ENCODE measurements at places on chromosomes 6 and 20. TPM values are rescaled to one million over a fixed set of nuclear protein-coding genes. Genes with fewer than 3 reads are reported as not detected.

The SIM1 gene
- 0.23 TPM for total RNA-seq

The SLC4A11 gene
- total RNA-seq = 12.1 TPM

The TFAP2A gene
- total RNA-seq = not detected

The WFDC6 gene
- not detected for total RNA-seq

The OR2J1 gene
- total RNA-seq = not detected

The PRDM13 gene
- total RNA-seq = 0.10 TPM

The VGLL2 gene
- 0.12 TPM for total RNA-seq

The CCN6 gene
- not detected for total RNA-seq

The CARMIL1 gene
- 38.2 TPM for total RNA-seq

The SFTA2 gene
- not detected for total RNA-seq

The GTSF1L gene
- total RNA-seq = not detected

The ILRUN gene
- 80.1 TPM for total RNA-seq

The MUCL3 gene
- not detected for total RNA-seq

The OR11A1 gene
- total RNA-seq = not detected

The TFAP2C gene
- total RNA-seq = 9.4 TPM

The DAAM2 gene
- total RNA-seq = 2.5 TPM

The SPEF1 gene
- 1.3 TPM for total RNA-seq

The PTGIS gene
- total RNA-seq = 29.0 TPM

The PDE10A gene
- total RNA-seq = 3.9 TPM

The CRISP3 gene
- total RNA-seq = not detected

The CLVS2 gene
- 0.66 TPM for total RNA-seq

The THBD gene
- 0.97 TPM for total RNA-seq

The GJA10 gene
- total RNA-seq = not detected

The NFATC2 gene
- total RNA-seq = 0.39 TPM

The LPA gene
- 0.17 TPM for total RNA-seq

The COL9A1 gene
- total RNA-seq = 14.1 TPM

The KIF25 gene
- 1.5 TPM for total RNA-seq

The BEND3 gene
- total RNA-seq = 33.7 TPM

The GLP1R gene
- 3.7 TPM for total RNA-seq

The FOXF2 gene
- not detected for total RNA-seq

The CD83 gene
- total RNA-seq = 10.9 TPM

The HUS1B gene
- 7.0 TPM for total RNA-seq

The TCF15 gene
- total RNA-seq = 2.0 TPM

The MCHR2 gene
- not detected for total RNA-seq

The C6orf58 gene
- total RNA-seq = not detected

The KCNK16 gene
- total RNA-seq = not detected

The LY6G5C gene
- not detected for total RNA-seq

The TFAP2D gene
- not detected for total RNA-seq

The EFCAB8 gene
- total RNA-seq = not detected

The NRSN1 gene
- total RNA-seq = 1.5 TPM

The CGA gene
- total RNA-seq = not detected

The TRDN gene
- 23.1 TPM for total RNA-seq

The BTN1A1 gene
- total RNA-seq = 0.38 TPM

The MEP1A gene
- total RNA-seq = not detected

The JPH2 gene
- 0.78 TPM for total RNA-seq

The SYNDIG1 gene
- 7.4 TPM for total RNA-seq

The ANKRD66 gene
- not detected for total RNA-seq

The NKX2-2 gene
- not detected for total RNA-seq

The KCNK17 gene
- total RNA-seq = 3.1 TPM

The TRIM15 gene
- total RNA-seq = 1.0 TPM

The SLC44A4 gene
- total RNA-seq = 3.7 TPM

The CYP39A1 gene
- total RNA-seq = 1.8 TPM

The LAMA2 gene
- total RNA-seq = 6.4 TPM
